Left ventricle myocardium superior (tissue), 1 donor: ENCODE measurements at places on chromosomes 1 and 21. TPM values are rescaled to one million over a fixed set of nuclear protein-coding genes. Genes with fewer than 3 reads are reported as not detected.

DNA sequence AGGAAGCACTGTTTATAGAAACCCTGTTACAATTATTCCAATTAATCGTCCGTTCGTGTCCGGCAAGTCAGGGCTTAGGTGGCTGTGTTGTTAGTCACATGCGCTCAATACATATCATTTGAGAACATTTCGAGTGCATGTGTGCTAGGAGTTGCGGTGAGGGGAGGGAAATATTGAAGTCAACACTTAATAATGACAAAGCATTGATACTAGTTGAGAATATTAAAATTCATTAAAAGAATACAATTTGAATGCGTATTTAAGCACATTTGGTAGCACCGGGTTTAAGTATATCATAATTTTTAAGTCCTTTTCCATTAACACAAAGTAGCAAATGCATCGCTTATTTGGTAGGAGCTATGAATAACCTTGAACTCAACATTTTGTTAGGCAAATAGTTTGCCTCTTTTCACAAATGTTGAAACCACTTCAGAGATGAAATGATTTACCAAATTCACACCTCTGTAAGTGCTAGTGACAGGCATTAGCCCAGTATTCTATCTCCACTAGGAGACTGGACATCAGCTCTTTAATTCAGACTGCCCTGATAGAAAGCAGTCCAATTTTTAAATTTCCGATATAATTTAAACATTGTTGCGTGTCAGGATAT, 1.1 kb upstream of the SERBP1 start:
- no peak for DNase-seq

- DNase-seq = no peak
Measured at GRCh38 chr1:115771094-115771846, 2.8 kb upstream of the CASQ2 start.

CYP4X1 gene
- total RNA-seq = 1.6 TPM

GJB4 gene
- not detected for total RNA-seq

SPRR4 gene
- not detected for total RNA-seq

DNA sequence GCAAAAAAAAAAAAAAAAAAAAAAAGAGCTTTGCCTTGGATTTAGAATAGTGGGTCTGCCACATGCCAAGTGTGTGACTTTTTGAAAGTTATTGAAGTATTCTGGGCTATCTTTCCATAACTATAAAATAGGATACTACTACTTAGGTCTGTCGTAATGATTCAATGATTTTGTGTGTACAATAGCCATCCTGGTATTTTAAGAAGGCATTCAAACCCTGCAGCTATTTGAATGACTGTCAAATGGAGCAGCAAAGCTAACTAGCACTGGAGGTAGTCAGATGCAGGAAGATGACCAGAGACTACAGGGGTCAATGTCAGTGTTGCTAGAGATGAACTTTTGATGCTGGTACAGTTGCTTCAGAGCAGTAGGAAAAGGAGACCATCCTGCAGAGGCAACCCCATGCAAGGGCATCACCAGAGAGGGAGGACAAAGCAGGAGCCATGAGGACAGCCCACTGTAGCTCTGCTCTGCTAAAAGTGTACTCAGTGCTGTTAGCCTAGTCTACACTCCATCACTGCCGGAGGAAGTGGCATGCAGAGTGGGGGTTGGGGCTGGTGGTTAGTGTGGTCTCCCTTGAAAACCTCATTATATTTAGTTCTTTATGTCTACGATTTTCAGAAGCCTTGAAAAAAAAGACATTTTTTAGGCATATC, 29.0 kb downstream of the DUSP10 start:
- peak; percentile 35 for DNase-seq

GRCh38 chr1:229693129-229693900, 67.3 kb downstream of the URB2 start:
- no peak for DNase-seq

- DNase-seq = no peak
Measured at GRCh38 chr1:211520641-211521040, 28.7 kb upstream of the RD3 start.

GSTM1 gene
- not detected for total RNA-seq

MAN1C1 gene
- 17.9 TPM for total RNA-seq

GRCh38 chr1:41380979-41381691, 19.9 kb downstream of the FOXO6 start:
- peak; percentile 77 for DNase-seq

IFI44L gene
- total RNA-seq = 6.5 TPM

DNA sequence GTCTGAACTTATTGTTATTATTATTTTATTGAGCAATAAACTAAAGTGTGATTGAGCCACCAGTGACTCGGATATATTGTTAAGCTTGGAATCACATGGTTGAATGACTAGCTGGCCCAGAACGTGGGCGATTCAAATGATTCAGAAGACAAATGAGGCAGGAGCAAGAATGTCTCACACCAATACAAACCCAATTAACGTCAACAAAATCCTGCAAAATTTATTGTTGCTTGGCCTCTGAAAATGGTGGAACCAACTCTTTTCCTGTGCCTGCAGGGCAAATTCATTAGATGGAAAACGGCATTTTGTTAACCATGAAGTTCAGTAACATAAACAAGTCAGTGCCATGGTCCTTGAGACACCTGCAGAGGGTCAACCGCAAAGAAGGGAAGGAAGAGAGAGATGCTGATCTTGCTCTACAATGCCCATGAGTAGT, 482.0 kb downstream of the SETD4 start:
- DNase-seq = no peak

DNA sequence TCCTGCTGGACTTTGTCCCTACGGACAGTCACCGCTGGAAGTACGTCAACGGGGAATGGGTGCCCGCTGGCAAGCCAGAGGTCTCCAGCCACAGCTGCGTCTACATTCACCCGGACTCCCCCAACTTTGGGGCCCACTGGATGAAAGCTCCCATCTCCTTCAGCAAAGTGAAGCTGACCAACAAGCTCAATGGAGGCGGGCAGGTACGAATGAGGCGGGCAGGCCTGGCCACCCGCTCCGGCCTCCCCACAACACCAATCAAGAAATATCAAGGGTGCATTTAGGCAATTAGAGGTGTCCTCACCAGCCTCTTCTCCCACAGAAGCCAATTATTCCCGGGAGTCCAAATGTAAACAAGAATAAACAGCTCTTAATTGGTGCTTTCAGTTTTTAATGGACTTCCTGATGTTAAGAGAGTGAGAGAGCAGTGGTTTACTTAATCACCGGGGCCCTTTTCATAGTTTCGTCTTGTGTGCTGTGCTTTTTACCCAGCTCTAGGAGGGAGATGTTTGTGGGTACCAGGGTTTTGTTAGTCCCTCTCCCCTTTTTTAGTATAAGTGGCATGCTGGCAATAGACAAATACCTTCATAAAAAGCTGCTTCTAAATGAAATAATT, 10.7 kb downstream of the TBX19 start:
- DNase-seq = no peak

DNA sequence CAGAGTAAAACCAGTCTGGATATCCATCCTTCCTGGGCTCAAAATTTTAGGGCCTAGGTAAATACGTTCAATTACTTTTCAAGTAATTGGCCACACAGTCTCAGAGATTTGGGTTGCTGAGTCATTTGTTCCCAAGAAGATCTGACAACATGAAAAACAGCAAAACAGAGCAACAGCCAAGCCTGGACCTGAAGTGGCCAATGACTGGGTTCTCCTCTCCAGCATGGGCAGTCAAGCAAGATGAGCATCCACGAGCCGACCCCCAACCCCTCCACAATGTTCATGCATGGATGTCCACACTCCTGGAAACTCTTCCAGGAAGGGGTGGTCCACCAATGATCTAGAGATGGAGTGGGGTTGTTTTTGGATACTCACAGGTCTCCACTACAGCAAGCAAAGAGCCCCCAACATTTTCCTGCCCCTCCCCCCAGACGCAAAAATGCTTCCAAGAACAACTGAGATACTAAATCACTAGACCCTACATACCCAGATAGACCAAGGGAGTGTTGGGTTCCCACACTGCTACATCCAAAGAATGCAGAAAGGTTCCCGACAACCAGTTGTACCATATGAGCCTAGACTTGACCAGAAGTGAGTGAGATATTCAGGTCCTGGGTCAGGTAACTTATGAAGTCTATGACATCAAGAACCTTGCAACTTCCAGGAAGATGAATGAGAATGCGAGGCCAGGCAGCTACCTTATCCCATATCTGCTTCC, 73.0 kb downstream of the CD46 start:
- DNase-seq = no peak

GRCh38 chr1:181987334-181987895, 74.1 kb downstream of the ZNF648 start:
- DNase-seq = no peak

CFHR3 gene
- total RNA-seq = not detected

TMEM125 gene
- total RNA-seq = not detected

GRCh38 chr1:234258071-234258470, 115.2 kb upstream of the COA6 start:
- DNase-seq = no peak

DNA sequence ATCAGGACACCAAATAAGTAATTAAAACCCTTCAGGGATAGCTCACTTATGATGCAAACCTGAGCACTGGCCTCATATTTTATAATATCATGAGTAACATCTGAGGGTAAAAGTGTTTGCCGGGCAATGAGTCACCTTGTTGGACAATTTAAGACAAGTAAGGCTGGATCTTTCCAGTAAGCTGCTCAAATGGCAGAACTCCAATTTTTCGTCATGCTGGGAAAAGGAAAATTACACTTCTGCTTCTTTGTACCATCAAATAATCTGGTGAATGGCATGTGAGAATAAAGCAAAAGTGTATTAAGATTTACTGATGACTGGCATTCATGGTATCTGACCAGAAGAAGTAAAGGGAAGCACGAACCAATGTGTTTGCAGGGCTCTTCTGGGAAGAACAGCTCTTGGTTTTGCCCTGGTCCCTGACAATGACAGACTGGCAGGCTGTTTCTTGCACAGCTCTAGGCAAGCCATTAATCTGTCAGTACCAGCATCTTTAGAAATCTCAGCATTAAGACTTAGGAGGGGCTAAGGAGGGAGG, 392.2 kb downstream of the VAV3 start:
- no peak for DNase-seq

CYYR1 gene
- 27.5 TPM for total RNA-seq

- DNase-seq = no peak
Measured at GRCh38 chr1:56095696-56096665, 483.4 kb downstream of the PLPP3 start.

DNA sequence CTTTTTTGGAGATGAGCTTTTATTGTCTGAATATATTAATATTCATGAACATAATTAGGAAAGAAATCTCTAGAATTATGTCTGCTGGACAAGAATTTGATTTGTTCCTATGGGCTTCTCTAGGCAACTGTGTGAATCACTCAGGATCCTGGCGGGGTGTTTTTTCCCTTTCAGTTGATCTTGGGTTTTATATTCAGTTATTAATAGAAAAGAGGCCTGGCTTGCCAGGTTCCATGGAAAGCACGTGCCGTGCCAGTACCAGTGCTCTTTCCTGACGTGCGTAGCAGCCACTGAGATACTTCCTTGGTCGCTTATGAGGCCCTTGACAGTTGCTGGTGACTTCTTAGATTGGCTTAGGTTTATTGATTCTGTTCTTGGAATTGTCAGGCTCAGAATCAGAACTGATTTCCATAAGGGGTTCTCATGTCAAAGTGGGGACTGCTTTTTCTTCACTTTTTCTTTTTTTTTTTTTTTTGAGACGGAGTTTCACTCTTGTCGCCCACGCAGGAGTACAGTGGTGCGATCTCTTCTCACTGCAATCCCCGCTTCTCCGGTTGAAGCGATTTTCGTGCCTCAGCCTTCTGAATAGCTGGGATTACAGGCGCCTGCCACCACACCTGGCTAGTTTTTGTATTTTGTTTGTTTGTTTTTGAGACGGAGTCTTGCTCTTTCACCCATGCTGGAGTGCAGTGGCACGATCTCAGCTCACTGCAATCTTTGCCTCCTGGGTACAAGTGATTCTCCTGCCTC, 48.7 kb upstream of the KIF1B start:
- DNase-seq = peak; percentile 64

GRCh38 chr21:34992736-34993398, 56.2 kb downstream of the RUNX1 start:
- no peak for DNase-seq

NBPF6 gene
- not detected for total RNA-seq

UTS2 gene
- total RNA-seq = not detected

DNA sequence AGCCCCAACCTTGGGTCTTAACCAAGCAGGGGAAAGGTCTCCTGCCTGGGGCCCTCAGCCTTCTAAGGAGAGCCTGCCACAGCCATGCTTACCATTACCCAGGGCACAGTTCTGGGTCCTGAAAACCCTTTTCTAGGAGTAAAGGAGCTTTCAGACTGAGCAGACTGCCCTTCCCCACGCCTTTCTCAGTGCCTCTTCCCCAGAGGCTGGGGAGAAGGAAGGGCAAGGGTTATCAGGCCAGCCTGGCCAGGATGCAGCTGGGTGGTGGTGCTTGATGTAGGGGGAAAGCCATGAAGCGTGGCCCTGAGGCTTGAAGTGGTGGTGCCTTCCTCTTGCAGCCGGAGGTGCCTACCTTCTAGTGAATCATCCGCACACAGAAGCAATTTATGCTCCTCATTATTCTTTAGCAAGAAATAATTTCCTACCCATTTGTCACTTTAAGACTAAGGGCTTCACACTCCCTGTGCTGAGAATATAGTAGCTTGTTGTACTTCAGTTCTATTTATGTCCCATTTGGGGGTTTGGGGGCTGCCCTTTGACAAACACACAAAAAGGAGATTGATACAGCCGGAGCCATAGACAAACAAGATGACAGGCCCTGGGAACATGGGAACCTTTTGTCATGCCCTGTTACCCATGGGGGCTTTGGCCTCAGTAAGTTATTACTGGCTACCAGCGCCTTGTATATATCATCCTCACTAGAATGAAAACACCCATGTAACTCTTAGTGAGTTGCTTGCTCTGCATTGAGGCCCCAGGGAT, 40.7 kb downstream of the MAN1C1 start:
- DNase-seq = no peak

DNAJC28 gene
- total RNA-seq = 6.7 TPM

KIF21B gene
- 0.45 TPM for total RNA-seq

- no peak for DNase-seq
Measured at GRCh38 chr1:8497210-8497819, 179.4 kb downstream of the SLC45A1 start.

RPE65 gene
- not detected for total RNA-seq

BACH1 gene
- 32.5 TPM for total RNA-seq

LAD1 gene
- 2.2 TPM for total RNA-seq

- no peak for DNase-seq
Measured at GRCh38 chr1:169478094-169478672, 7.6 kb downstream of the SLC19A2 start.

ALX3 gene
- not detected for total RNA-seq

DNA sequence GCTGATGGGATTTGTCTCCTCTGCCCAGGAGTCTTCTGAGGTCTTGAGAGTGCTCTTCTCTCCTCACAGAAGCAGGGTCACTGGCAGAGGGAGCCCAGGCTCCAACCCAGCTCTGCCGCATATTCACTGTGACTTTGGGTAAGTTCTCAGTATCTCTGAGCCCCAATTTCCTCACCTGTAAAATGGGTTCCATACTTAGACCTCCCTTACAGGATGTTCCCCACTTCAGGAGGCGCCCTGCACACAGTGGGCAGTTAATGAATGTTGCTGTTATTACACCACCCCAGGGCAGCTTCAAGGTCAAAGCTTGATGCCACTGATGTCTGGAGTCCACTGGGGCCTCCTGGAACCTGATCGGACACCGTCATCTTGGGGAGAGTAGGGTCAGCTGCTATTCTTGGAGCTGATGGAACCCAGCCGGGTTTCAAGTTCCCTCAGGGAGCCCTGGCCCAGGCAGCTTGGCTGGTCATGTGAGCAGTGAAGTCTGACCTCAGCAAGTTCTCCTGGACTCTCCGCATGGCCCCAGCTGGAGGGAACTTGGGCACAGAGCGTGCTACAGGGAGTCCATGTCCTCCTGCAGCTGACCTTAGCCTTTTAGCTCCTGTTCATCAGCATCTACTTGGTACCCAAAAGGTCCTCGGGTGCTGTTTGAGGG, 21.8 kb downstream of the COA7 start:
- DNase-seq = peak; percentile 80

- no peak for DNase-seq
Measured at GRCh38 chr1:226884116-226884625, 13.8 kb downstream of the PSEN2 start.
